Cortex of kidney (tissue), 1 donor: ENCODE measurements at places on chromosomes 2 and 18.

DNA sequence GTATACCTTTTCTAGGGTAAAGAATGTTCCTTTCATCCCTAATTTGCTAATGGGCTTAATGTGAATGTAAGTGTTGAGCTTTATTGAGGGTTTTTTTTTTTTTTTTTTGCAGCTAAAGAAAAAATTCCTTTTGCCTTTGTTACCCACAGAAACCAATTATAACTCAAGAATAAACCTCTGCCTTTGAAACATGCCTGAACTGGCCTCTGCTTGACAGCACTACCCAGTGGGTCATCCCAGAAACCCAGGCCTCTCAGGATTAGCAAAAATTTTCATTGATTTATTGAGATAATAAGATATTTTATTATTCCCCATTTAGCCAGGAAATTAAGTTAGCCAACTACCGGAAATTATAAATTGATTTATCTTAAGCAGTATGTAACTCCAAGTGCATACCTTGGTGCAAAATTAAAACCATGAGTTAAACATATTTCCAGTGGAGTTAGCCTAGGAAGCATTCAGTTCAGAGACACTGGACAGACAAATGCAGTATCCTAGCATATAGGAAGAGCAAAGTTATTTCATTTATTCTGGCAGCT lies 67.0 kb upstream of the RASGRP3 start:
- no peak for DNase-seq

DNA sequence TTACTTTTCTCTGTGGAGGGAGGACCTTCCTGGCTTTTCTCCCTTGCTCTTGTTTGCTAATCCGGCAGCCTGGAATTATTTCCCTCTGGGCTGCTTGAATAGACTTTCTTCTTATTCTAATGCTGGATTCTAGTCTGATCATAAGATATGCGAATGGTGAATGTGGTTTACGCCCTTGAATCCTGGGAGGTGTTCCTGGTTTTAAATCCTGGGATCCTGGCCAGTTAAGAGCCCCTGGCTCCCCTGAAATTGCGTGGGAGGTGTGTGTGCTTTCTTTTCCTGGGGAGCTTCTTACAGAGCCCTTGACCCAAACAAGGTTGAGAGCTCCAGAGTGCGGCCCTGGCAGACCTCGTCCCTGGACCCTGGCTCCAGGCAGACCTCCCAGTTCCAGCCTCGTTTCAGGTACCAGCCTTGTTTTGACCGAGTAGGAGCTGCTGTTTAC lies 2.8 kb downstream of the SH3BP4 start:
- no peak for DNase-seq

DNA sequence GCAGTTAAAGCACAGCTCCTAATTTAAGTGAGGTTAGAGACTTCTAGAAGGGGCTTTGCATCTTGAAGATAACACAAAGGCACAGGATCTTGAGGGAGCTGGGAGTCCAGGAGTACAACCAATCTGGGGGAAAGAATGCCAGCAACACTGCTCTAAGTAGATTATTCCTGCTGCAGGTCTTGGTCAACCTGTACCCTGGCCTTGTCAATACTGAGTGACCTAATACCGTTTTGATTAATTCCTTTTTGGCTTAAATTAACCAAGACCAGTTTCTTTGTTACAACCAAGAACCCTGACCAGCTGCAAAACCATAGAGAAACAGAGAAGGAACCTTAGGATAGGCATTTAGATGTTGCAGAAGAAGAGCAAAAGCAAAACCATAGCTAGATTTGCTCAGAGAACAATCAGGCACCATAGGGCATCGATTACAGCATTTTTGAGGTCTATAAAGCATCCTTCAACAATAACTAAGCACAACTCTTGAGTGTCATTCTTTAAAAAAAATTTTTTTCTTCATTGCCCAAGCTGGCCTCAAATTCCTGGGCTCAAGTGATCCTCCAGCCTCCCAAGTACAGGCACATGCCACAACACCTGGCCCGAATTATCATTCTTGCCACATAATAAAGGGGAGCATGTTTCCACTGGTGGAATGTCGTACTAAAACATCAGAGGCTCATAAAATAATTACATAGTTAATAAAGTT lies 6.3 kb downstream of the STARD7 start:
- DNase-seq, result no peak

DNA sequence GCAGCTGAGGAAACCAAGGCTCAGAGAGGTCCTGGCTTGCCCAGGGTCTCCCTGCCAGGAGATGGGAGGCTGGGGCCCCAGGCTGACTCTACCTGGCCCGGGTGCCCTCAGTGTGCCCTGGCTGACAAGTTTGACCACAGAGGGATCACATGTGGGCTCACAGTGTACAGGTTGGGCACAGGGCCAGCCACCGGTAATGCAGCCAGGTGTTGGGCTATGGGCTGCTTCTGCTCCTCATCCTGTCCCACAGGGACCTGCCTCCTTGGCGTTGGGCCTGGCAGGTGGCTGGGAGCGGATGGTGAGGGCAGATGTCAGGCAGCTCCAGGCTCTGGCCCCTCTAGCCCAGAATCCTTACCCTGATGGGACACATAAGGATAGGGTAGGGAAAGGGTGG lies 250.5 kb downstream of the LOXHD1 start:
- no peak for DNase-seq

DNA sequence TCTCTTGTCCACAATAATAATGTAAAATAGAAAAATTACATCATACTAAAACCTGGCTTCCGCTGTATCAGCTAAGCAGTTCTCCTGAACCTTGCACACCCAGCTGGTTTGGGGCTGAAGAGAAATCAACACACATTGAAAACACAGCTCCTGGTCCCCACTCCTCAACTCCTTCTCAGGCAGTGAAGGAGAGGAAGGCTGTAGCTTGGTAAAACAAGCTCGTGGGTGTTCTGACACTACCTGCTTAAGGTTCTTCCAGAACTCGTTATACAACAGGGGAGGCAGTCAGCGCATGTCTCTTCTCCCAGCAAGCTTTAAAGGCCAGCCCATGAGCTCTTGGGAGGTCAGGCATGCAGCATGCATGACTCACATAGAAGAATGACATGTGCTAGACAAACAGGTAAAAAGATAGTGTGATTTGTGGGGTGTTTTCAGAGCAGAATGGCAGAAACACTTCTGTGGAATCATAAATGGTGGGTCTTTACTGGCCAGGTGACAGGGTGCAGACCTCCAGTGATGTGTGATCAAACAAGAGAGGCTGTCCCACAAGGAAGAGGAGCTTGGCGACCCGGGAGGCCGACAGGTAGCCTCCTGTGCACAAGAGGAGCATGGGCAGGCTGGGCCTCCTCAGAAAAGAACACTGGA lies 69.1 kb downstream of the UXS1 start:
- no peak for DNase-seq

GRCh38 chr2:8719528-8719927 lies 37.7 kb downstream of the ID2 start:
- DNase-seq, result no peak

- DNase-seq, result no peak
These were observed 137.9 kb downstream of the NFATC1 start for GRCh38 chr18:79533591-79533990.

DNA sequence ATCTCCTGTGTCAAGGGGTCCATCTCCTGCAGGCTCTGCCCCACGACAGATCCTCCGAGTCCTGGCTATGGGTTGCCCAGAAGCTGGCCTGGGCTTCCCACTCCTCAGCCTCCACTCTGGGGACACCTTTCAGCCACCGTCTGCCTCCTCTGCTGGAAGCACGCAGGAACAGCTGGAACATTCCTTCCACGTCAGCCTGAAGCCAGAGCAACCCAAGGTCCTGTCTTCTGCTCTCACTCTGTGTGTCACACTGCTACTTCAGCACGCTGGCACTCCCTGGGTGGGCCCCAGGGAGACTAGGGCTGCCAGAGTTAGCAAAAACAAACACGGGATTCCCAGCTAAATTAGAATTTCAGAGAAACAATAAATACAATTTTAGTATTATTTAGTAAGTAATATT lies 148.8 kb downstream of the HRH4 start:
- no peak for DNase-seq

- no peak for DNase-seq
These were observed 11.5 kb upstream of the ALPK2 start for GRCh38 chr18:58640428-58640805.

DNA sequence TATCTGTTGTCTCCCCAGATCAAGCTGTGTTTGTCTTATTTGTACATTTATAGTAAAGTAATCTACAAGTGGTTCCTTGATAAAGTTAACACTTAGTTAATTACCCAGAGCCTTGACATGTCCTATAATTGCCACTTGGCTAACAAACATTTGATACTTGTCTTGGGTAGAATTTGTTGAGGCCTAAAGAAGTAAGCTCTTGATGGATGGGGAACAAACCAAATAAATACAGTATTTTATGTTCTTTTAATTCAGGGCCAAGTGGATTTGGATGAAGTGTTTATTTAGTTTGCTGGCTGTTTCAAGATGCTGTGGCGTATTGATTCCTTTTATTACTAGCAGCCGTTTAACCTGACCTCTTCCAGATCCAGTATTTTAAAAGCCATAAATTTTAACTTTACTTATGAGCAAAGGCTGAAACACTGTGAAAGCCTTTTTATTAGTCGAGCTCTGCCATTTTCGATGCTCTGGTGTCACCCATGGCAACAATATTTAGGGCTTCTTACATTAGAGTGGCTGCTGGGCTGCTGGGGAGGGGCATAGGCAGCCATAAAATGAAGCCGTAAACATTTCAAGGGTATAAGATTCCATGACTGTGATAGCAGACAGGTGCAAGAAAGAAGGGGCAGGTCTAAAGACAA lies 401.6 kb upstream of the NRP2 start:
- DNase-seq, result no peak

DNA sequence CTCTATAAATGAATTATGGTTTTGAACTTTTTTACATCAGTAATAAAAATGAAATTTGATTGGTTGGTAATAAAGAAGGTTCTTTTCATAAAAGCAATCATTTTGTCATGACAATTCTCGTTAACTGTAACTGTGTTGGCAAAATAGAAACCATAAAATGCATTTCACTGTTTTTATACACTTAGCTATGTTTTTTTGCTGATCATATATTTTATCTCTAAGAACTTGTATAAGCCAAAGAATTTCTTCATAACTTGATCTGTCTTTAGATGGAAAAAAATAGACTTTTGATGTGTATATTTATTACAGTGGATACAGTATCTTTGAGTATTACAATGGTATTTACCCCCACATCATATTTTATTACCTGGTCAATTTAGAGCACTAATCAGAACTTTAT lies 9.7 kb downstream of the MTX2 start:
- no peak for DNase-seq

- DNase-seq, result no peak
These were observed 5.7 kb downstream of the PSME4 start for GRCh38 chr2:53964987-53965687.
